ENCODE measurements at places on chromosomes 7 and 10. TPM values are rescaled to one million over a fixed set of nuclear protein-coding genes. Genes with fewer than 3 reads are reported as not detected.

Gene PGAM2
- not detected for total RNA-seq

Gene INMT
- not detected for total RNA-seq

Gene ANK3
- 8.4 TPM for total RNA-seq

Gene CALML5
- total RNA-seq = not detected

Gene EN2
- not detected for total RNA-seq

Gene PDK4
- 0.07 TPM for total RNA-seq

Gene CC2D2B
- 0.12 TPM for total RNA-seq

Gene MSMB
- not detected for total RNA-seq

Gene PIP
- total RNA-seq = not detected

Gene GALNT17
- total RNA-seq = not detected

Gene IRF5
- 17.4 TPM for total RNA-seq

Gene FBXL13
- total RNA-seq = 2.9 TPM

Gene VKORC1L1
- total RNA-seq = 33.2 TPM

Gene HECTD2
- 9.6 TPM for total RNA-seq

Gene CDNF
- 1.2 TPM for total RNA-seq

Gene C10orf90
- 0.57 TPM for total RNA-seq

DNA sequence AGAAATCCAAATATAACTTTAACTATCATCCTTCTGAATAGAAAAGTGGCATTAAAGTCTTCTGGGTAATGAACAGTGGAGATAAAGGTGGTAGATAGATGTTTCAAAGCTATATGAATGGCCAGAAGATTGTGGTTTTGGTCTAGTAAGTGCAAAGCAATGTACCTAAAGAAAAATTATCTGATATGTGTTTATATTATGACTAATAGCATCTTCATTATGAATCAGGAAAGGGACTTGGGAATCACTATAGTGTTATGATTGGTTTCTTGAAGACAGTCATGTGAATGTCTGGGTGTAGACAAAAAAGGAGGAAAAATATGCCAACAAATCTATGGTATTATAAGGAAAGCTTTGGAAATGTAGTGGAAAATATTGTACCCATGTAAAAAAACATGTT lies 3.0 kb downstream of the ZNF518A start:
- DNase-seq = peak; percentile 16

DNA sequence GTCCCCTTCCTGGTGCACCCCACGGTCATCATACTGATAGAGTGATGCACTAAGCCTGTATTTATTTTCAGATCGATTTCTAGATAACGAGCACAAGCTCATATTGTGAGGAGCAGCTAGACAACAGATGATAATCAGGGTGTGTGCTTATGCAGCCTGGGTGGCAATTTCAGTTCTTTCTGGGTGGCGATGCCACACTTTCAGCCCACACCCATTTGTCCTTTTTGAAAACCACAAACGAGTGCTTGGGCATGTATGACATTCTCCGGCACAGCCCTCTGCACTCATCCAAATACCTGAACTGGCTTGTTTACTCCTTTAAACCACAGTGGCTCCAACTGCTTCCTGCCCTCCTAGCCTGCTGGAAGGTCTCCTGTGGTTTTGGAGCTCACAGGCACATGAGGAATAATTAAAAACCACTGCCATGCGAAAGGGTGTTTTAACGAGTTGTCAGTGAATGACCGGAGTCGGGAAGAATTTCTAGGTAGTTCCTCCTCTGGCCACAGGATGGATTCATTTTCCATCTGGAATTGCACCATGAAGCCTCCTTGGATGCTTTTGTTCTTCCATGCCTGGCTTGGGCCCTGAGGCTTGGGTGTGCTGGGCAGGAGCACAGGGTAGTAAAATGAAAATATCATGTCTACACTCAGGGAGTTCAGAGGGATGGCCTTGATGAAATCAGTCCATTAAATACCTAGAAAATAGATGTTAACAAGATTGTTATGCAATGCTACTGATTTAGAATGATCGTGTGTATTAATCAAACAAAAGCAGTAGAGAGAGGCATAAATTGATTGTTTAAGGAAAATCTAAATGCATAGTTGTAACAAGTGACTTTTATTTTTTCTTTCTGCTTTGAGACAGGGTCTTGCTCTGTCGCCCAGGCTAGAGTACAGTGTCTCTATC lies 52.4 kb upstream of the ITGB1 start:
- DNase-seq = peak; percentile 97

GRCh38 chr7:136251826-136252225 lies 274.7 kb upstream of the MTPN start:
- peak; percentile 26 for DNase-seq

DNA sequence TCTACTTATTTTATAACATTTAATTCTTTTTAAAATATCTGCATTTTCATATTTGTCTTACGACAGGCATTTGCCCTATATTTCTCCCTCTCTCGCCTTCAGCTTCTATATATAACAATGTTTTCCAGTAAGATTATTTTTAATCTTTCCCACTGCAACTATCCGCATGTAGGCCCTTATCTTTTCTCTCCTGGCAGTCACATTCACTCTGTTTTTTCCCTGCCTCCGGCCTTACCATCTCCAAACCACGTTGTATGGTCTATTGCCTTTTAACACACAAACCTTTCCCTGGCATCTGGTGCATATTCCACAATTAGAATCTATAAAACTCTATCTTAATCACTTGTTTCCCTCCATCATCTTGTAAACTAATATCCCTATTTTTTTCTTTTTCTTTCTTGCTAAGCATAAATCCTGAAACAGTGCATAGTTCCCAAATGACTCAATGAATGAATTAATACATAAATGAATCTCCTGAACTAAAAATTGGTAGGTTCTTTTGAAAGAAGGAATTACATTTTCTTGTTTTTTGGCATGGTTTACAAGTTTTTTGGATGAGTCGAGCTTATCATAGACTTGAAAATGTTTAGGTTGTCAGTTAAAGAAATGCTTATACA lies 173.2 kb downstream of the SEMA3A start:
- DNase-seq = peak; percentile 6

- DNase-seq = peak; percentile 31
Measured at GRCh38 chr7:8817448-8818036, 384.1 kb downstream of the NXPH1 start.

DNA sequence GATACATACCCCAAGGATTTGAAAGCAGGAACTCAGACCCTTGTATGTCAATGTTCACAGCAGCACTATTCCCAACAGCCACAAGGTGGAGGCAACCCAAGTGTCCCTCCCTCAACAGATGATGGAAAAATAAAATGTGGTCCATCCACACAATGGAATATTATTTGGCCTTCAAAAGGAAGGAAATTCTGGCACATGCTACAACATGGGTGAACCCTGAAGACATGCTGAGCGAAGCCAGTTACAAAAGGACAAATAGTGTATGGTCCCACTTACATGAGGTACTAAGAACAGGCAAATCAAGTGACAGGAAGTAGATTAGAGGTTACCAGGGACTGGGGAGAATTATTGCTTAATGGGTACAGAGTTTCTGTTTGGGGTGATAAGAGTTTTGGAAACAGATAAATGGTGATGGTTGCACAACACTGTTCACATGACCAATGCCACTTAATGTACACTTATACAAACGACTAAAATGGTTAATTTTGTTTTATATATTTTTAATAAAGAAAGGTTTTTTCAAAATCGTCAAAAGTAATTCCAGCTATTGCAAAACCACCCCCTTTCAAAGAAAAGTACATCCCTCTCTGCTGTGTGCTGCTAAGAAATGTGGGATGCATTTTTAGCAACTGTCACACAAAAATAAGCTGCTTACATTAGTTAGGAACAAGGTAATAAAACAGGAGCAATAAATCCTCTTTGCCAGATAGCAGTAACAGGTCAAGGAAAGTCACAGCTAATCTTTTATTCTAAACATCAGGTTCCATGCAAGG lies 85.7 kb downstream of the GRB10 start:
- peak; percentile 18 for DNase-seq

- DNase-seq = no peak
Measured at GRCh38 chr10:46077141-46077554, 31.1 kb upstream of the MSMB start.

- peak; percentile 57 for DNase-seq
Measured at GRCh38 chr7:45890902-45891461, 2.7 kb downstream of the IGFBP1 start.

DNA sequence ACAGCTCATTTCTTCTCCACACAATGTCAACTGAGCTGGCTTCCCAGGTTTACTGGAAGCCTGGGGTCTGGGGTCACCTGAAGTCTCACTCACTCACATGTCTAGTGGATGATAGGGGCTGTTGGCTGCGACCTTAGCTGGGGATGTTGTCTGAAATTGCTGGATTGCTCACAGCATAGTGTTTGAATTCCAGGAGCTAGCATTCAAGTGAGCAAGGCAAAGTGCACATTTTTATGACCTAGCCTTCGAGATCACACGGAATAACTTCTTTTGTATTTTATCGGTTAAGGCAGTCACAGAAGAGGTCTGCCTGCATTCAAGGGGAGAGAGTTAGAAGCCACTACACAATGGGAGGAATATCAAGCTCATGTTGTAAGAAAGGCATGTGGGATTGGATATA lies 3.6 kb downstream of the TEX47 start:
- DNase-seq = no peak

- no peak for DNase-seq
Measured at GRCh38 chr7:42104231-42104630, 132.8 kb downstream of the GLI3 start.

GRCh38 chr7:26618898-26619297 lies 245.5 kb downstream of the SKAP2 start:
- no peak for DNase-seq

GRCh38 chr10:74332398-74332797 lies 181.4 kb downstream of the ADK start:
- DNase-seq = no peak

GRCh38 chr7:147885869-147886268 lies 704.7 kb upstream of the C7orf33 start:
- DNase-seq = no peak

- no peak for DNase-seq
Measured at GRCh38 chr10:110825508-110825907, 46.2 kb upstream of the PDCD4 start.

GRCh38 chr7:455110-455928 lies 64.3 kb downstream of the PDGFA start:
- no peak for DNase-seq

DNA sequence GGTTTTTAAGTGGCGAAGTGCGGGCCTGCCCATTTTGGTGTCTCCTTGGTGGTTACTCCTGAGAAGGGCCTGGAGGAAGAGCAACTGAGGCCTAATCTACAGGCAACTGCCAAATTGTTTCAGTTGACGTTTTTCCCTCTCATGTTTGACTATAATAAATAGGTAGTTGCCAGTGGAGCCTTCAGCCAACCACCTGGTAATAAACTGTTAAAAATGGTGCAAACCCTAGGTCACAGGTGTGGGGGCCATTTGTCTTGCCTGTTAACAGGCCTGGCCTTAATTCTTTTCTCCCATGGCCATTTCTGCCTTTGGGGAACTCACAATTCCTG lies 3.7 kb downstream of the IKZF1 start:
- no peak for DNase-seq

GRCh38 chr10:117360016-117360415 lies 15.2 kb downstream of the PDZD8 start:
- DNase-seq = peak; percentile 60

GRCh38 chr10:87506956-87507355 lies 2.3 kb downstream of the MINPP1 start:
- DNase-seq = no peak

DNA sequence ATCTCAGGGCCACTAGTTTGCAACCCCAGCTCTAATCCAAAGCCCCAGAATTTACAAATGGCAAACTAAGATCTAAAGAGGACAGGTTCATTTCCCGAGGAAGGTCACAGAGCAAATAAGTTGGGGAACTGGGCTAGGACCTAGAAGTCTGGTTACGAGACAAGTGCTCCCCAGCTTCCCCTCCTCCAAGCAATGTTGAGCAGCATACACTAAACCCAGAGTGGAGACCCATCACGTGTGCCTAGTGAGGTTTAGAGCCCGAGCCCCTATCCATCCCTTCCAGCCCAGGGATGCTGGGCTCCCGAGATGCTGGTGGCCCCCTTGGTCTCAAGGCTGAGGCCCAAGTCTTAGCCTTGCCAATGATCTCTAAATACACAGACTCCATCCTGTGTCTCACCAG lies 209.5 kb upstream of the ZMIZ1 start:
- DNase-seq = no peak

GRCh38 chr10:88793712-88794299 lies 8.7 kb upstream of the LIPM start:
- peak; percentile 65 for DNase-seq

DNA sequence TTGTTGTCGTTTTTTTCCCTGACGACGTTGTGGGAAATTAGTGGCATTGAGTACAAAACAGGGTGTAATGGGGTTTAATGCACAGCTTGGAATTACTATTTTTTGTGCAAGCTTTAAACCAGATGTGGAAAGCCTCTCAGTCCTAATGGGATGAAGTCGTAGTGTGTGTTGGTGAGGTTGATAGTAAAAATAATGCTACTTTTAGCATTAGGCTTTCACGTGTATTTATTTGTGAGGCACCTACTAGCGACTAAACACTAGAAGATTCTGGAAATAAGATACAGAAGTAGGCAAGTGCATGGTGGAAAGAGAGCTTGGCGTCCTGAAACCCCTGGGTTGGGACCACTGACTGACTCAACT lies 588 bp upstream of the ORC5 start:
- DNase-seq = no peak

GRCh38 chr7:72438491-72438890 lies 26.4 kb upstream of the CALN1 start:
- DNase-seq = no peak

GRCh38 chr7:107696330-107696946 lies 35.8 kb downstream of the SLC26A4 start:
- no peak for DNase-seq

GRCh38 chr10:120478386-120478785 lies 21.4 kb downstream of the PLPP4 start:
- DNase-seq = no peak

DNA sequence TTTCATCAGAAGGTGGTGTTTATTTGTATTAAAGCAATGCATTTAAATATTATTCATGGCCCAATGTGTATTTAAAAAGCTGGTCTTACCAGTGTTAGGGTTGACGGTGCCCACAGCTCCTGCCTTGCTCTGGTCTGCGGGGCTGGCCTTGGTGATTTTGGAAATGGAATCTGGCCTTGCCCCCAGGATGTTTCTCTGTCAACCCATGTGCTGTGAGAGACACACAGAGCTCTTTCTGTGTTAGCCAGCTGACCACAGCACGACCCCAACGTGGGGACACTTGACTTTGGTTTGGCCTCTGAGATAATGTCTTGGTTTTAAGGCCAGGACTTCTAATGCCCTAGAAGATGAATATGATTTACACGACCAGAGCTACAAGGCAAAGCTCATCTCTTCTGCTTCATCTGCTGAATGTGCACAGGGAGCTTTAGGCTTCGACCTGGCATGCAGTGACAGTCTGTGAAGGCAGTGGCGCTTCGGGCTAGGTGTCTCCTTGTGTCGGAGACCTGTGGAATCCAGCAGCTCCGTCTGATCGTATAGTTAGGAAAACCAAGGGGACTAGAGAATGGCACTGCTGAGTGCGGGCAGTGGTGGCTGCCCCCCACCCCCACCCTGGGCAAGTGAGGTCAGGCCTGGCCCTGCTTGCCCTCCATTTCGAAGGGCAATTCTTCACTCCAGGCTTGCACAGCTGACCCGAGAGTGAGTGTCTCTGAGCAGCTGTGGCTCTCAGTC lies 246.1 kb downstream of the EBF3 start:
- no peak for DNase-seq
